Ovary (tissue), 10 donors: ENCODE measurements at places on chromosomes 1 and 21. TPM values are rescaled to one million over a fixed set of nuclear protein-coding genes. Genes with fewer than 3 reads are reported as not detected.

The TEDDM1 gene
- not detected for total RNA-seq

The PLPPR5 gene
- not detected for total RNA-seq

The UBL4B gene
- not detected for total RNA-seq

The FCRL4 gene
- total RNA-seq: not detected

The MOV10 gene
- 50.2 TPM for total RNA-seq

The FAM151A gene
- total RNA-seq: not detected

The CSF3R gene
- 4.8 TPM for total RNA-seq

DNA sequence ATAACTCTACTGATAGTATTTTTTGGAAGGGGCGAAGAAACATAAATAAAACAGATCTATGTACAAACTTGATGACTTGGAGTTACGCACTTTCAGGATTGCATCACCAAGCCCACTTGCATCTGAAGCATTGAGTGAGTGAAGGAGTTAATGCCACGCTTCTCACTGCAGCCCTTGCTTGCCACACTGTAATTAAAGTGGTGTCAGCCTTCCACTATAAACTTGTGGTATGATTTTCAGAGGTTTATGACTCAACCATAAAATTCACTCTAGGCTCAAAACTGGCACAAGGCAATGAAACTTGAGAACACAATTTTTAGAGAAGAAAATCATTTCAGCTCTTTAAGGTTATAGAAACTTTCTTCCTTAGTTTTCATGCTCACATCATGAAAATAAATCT, 93.9 kb upstream of the PRMT6 start:
- DNase-seq: no peak

DNA sequence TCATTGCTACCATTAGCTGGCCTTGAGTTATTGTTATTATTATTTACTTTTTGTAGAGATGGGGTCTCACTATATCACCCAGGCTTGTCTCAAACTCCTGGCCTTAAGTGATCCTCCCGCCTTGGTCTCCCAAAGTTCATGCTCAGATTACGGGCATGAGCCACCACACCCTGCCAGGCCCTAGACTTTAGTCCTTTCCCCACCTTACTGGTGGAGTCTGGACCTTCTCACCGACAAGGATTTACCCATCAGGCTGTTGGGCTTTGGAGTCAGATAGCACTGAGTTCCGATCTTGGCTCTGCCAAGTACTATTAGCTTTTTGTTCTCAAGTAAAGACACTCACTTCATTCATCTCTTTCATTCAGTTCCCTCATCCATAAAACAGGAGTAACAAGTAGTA, 17.2 kb downstream of the CNR2 start:
- no peak for DNase-seq

GRCh38 chr1:26210147-26210870, 19.9 kb downstream of the CATSPER4 start:
- DNase-seq: no peak

- no peak for DNase-seq
These were observed 284.3 kb upstream of the NR5A2 start for GRCh38 chr1:199743227-199743626.

DNA sequence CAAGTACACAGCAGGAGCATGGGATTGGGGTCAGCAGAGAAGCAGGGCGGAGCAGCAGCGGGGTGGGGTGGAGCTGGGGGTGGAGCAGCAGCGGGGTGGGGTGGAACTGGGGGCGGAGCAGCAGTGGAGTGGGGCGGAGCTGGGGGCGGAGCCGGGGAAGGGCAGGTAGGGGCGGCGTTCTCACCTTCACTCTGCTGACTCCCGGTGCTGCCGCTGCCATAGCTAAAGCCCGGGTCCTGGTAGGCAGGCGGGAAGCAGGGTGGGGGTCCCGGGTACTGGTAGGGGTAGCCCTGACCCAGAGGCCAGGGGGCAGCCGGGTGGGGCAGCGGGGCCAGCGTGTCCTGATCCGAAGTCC, 6.7 kb downstream of the TAS1R3 start:
- DNase-seq: no peak

DNA sequence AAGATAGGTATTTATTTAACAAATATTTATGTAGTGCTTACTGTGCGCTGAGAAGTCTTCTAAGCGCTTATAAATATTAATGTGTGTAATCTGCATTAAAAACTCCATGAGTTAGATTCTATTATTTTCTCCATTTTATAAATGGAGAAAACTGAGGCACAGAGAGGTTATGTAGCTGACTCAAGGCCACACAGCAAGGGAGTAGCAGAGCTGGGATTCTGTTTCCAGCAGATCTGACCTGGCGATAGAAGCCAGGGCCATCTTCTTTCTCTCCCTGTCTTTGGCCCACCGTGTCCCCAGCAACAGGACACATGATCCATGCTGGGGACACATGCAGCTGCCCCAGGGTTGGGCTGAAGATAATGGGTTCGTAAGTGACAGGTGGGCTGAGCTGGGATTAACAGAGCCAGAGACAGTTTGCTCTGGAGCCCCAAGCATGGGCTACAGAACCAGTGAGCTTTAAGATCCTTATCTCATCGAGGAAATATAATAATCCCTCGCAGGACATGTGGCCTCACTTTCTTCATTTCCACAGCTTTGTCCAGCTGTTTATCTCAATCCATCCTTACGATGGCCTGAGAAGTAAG, 30.3 kb downstream of the IGSF21 start:
- DNase-seq: no peak

DNA sequence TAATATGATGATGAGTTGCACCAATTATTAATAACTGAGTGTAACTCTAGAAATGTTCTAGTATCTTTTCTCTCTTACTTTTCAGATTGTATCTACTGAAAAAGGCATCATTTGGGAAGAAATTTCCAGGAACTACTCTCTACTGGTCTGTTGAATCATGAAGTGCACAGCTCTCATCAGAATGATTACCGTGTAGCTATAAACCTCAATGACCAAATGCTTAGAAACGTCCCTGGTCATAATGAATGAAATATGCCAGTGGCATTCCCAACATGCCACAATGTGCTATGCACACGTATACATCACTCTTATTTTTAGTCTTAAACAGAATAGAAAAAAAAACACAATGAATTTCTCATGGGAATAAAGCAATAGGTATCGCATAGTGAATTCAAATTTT, 534.3 kb upstream of the OLFM3 start:
- DNase-seq: no peak

DNA sequence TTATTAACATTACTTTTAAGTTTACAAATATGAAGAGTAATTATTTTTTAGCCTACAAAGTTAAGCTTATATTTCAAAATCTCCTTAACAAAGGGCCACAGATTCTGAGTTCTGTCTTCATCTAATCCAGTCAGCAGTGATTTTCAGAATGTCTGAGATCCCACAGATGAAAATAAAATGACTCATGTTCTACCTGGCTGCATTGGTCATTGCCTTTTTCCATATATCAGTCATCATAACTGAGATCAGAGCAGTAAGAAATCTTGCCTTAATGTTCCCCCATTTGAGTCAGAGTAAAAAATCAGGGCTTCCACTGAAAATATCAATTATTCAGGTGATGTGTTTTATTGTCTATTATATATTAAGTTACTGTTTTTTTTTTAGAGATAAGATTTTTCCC, 416.1 kb downstream of the MRPL39 start:
- DNase-seq: no peak

DNA sequence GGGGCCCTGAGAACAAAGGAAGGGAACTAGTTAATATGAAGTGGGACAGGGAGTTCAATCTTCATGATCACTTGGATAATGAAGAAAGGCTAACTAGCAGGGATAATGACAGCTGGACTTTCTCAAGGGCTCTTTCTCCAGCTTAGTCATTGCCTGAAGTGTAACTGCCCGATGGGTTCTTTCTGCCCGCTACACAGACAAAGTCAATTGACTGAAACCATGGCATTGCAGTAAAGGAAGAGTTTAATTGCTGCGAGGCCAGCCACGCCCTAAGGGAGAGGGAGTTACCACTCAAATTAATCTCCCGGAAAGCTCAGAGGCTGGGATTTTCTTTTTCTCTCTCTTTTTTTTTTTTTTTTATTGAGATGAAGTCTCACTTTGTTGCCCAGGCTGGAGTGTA, 16.6 kb upstream of the SLC2A5 start:
- DNase-seq: no peak

GRCh38 chr21:25871566-25871965, 136.8 kb downstream of the GABPA start:
- DNase-seq: no peak

DNA sequence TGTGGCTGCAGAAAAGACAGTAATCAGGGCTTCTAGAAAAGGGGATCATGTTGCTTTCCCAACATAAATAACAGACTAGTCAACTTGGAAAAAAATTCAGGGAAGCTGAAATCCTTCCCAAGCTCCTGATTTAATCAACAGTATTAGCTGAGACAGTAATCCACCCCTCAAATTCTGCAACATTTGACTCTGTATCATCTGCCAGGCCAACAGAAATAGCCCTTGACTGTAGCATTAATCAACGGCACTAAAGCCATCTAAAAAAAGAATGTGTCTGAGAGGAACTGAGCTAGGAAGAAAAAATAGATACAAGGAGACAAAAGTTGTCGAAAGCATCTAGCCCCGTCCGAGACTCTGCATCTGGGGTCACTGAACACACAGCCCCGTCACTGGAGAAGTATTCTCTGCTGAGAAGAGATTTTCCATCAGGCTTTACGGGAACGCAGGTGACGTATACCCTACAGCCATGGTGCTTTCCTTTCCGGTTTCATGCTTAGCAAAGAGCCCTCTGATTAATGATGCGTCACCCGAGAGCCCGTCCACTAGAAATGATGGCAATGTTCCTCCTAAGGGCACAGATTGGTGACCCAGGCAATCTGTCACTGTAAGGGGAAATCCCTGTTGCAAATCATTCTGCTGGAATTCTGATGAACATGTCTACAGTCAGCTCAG, 42.1 kb upstream of the TP53BP2 start:
- DNase-seq: peak; percentile 35

- no peak for DNase-seq
These were observed 263.4 kb downstream of the FOXD2 start for GRCh38 chr1:47701283-47701682.

- no peak for DNase-seq
These were observed 12.4 kb downstream of the LEPR start for GRCh38 chr1:65432918-65433317.

DNA sequence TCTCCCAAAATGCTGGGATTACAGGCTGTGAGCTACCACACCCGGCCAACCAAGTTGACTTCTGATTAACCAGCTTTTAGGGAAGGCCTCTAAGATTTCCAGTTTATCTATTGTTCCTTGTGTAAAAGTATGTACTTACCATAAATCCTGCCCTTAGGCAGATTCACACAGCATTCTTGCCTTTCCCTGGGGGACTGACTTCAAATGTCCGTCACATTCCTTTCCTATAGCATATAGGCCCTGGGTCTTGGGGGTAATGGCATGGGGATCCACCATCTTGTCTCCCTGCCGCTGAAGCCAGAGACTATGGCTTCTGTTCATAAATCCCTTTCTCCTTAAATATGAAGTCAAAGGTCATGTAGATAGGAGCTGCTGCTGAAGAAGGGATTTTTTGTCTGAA, 872 bp upstream of the PINK1 start:
- no peak for DNase-seq

GRCh38 chr1:221961532-221962292, 219.8 kb upstream of the DUSP10 start:
- DNase-seq: no peak

- no peak for DNase-seq
These were observed 12.7 kb upstream of the ERVH48-1 start for GRCh38 chr21:42937960-42938605.

DNA sequence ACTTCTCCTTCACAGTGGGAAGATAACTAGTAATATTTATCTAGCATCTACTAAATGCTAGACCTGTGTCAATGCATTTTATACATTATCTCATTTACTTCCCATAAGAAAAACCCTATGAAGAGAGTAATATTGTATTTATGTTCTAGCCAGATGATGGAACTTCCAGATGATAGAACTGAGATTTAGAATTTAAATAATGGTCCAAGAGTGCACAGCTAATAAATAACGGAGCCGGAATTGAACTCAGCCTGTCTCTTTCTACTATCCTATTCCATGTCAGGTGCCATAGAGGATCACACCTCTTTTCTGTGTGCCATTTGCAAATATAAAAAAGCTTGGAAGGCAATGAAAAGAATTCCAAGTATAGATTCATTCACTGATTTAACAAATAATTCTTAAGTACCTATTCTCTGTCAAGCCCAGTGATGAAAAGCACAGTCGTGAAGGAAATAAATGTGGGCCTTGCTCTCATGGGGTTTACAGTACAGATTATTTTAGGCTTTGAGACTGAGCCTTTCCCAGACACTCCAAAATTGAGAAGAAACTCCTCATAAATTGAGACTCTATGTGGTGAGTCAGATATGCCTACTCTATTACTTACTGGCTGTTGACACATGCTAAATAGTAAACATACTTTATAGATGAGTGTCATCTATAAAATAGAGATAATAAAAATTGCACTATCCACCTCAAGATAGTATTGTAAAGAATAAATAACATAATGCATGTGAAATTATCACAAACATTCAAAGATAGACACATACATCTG, 378.0 kb upstream of the PRMT6 start:
- DNase-seq: no peak

- peak; percentile 29 for DNase-seq
These were observed 20.5 kb upstream of the THRAP3 start for GRCh38 chr1:36203554-36204346.

GRCh38 chr1:169696273-169697100, 14.9 kb downstream of the SELL start:
- no peak for DNase-seq

DNA sequence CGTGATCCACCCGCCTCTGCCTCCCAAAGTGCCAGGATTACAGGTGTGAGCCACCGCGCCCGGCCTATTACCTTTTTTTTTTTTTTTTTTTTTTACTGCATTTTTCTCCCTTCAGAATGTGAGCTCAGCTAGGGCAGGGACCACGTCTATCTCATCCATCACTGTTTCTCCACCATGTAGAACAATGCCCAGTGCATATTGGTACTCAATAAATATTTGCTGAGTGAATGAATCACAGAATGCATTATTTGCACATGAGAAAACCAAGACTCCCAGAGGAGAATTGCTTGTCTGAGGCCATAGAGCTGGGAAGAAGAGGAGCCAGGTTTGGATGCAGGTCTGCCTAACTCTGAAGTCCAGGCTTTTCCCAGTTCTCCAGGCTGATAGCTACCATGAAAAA, 8.2 kb upstream of the SLC9A1 start:
- no peak for DNase-seq
